AG04450 (cell line): ENCODE measurements at places on chromosomes 11 and 22. TPM values are rescaled to one million over a fixed set of nuclear protein-coding genes. Genes with fewer than 3 reads are reported as not detected.

Gene ATG2A
- 3.7 and 5.1 TPM in 2 replicates for polyA plus RNA-seq

- DNase-seq = no peak
Observed at GRCh38 chr11:94740083-94741021, 27.8 kb upstream of the AMOTL1 start.

Gene HEPN1
- 0.06 TPM in 1 of 2 replicates, not detected in the other for polyA plus RNA-seq

- no peak for DNase-seq
Observed at GRCh38 chr11:99418927-99419720, 398.4 kb downstream of the CNTN5 start.

GRCh38 chr22:37459206-37459605, 27.0 kb downstream of the MFNG start:
- no peak for DNase-seq

Gene MB
- polyA plus RNA-seq = not detected in 2 replicates

Gene CHRM4
- 0.11 TPM in 1 of 2 replicates, not detected in the other for polyA plus RNA-seq

DNA sequence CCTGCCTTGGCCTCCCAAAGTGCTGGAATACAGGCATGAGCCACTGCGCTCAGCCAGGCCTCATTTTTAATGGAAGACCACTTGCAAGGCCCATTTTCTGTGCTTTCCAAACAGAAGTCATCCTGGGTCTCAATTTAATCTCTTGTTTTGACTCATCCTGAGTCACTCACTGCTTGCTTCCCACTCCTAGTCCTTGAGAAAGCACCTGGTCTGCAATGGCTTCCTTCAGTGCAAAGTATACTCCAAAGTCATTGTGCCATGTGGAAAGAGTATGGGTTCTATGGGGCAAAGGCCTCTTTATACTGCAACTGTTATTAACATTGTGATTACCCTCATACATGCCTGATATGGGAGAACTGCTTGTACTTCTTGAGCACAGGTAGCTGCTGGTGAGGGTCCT, 18.3 kb upstream of the SLC5A1 start:
- DNase-seq = no peak

DNA sequence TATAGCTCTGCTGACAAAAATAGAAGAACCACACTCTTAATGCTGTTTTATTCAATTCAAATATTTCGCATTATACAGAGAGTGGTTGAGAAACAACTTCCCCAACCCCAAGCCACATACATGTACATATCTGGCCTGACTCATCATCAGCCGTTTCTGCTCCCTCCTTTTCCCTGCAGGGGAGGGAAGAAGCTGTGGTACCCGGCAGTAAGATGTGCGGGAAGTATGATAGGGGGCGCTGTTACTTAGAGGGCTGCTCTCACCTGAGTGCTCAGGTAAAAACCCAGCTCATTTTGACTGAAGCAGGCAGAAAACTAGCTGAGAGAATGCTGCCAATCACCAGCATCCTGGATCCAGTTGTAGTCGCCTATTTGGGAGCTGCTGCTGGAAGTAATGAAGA, 85.5 kb downstream of the NELL1 start:
- no peak for DNase-seq

Gene A4GALT
- 1.8 and 2.7 TPM in 2 replicates for polyA plus RNA-seq

Gene TBX1
- not detected in 2 replicates for polyA plus RNA-seq

Gene WBP2NL
- polyA plus RNA-seq = 0.11 and 0.21 TPM in 2 replicates

Gene KCNQ1
- not detected in 2 replicates for polyA plus RNA-seq

Gene TRIM29
- polyA plus RNA-seq = 0.07 TPM in 1 of 2 replicates, not detected in the other

Gene SLC25A18
- polyA plus RNA-seq = not detected in 2 replicates

Gene SLC22A12
- not detected in 2 replicates for polyA plus RNA-seq

DNA sequence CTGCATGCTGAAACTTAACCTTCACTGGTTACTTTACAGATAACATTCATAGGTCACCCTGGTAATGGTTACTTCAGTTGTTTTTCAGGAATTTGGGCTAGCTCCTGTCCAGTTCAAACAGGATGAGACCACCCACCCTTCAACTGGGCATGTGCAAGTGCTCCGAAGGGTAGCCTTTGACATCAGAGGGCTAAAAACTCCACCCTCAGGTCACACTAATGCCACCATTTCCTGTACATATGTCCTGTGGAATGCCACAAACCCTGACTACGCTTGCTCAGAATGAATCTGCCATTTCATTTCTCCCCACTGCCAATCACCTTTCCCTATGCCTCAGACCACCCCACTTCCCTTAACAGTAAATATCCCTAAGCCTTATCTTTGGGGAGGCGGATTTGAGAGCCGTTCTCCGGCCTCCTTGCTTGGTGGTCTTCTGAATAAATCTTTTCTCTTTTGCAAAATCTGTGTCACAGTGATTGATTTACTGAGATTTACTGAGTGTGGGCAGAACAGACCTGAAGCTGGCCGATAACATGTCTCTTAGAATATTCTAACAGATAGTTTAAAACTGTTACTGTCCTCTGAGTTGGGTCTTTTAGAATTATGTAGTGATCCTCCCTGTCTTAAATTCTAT, 25.4 kb upstream of the FXYD2 start:
- no peak for DNase-seq

Gene MYEOV
- polyA plus RNA-seq = 1.6 and 3.3 TPM in 2 replicates

Gene DUSP8
- polyA plus RNA-seq = 1.5 and 2.1 TPM in 2 replicates

DNA sequence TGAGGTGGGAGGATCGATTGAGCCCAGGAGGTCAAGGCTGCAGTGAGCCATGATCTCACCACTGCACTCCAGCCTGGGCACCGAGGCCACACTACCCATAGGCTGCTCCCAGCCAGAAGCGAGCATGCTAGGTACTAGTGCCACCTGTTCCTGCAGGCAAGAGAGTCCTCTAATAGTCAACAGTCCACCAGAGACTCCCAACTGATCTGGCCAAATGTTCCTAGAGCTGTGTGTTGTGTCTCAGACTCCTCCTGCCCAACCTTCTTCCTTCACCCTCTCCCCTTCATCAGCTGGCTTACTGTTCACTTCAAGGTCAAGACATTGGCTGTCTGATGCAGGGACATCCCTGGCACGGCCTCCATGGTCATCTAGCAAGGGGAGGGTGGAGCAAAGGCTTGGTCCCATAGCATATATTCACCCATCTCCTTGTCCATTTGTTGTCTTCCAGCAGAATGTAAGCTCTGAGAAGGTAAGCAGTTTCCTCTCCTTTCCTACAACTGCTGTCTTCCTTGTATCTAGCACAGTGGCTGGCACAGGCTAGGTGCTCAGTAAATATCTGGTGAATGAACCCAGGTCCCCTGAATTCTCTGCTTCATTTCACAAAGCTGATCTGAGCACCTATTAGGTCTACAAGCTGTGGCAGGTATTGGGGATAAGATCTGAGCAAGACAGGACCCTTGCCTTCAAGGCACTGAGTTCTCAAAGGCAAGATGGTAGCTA, 126.2 kb upstream of the SERPIND1 start:
- no peak for DNase-seq
